Stimulated activated CD8-positive, alpha-beta memory T cell treated with anti-CD3 and anti-CD28 coated beads, Interleukin-4, amount 100 ng/mL, for 24 hours (primary cell): ENCODE measurements at places on chromosomes 6 and 20.

- no peak for DNase-seq
Measured at GRCh38 chr6:11999246-11999645, 12.9 kb upstream of the HIVEP1 start.

DNA sequence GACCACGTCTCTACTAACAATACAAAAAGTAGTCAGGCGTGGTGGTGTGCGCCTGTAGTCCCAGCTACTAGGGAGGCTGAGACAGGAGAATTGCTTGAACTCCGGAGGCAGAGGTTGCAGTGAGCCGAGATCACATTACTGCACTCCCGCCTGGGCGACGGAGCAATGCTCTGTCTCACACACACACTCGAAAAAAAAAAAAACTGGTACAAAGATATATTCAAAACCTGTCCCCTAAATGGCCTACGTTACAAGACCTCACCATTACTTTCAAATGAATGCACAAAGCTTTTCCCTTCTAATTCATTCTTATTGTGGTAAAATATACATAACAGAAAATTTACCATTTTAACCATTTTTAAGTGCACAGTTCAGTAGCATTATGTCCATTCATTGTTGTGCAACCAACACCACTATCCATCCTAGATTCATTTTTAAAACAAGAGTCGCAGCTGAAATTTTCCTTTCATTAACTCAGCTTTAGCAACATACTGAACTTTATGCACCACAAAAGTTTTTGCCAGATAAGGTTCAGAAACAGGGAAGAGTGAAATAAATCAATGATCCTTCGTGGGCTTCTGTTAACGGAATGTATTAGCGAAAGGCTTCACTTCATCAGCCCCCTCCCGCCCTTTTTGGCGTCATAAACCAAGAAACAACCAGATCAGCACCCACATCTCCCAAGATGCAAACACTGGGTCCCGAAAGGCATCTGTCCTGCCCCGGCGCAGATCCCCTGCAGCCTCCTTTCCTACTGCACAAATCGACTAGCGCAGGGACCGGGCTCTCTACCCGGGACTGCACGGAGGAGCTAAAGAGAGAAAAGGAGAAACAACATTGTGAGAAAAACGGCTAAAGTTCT is 825 bp upstream of the FAM135A start:
- DNase-seq: no peak

DNA sequence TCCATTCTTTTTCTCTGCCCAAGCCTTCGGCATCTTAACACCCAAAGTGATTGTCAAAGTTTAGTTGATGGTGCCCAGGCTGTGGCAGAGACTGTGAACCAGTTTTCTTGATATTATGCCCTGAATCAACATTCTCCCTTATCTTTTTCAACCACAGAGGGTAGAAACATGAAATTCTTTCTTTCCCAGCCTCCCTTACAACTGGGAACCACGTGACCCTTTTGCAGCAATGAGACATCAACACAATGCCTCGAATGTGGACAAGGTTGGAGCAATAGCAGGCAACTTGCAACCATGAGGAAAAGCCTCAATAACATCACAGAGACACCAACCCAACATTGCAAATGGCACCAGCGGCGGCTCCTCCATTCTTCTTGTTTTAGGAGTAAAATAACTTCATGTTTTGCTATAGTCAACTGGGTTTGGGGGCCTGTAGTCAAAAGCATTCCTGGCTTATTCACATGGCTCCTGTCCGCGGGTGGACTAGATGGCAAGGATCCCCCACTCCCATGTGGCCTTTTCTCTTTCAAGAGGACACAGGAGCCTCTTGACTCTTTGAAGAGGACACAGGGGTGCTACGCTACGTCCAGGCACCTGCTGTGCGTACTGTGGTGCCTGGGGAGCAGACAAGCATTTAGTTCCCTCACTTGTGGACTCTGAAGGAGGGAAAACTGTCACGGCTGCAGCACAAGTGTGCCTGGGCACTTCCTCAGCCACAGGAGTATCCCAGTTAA is 90.5 kb downstream of the NOL4L start:
- DNase-seq: no peak

- DNase-seq: no peak
Measured at GRCh38 chr6:126432564-126432963, 92.6 kb downstream of the CENPW start.

GRCh38 chr6:2744209-2744771 is 6.4 kb downstream of the MYLK4 start:
- no peak for DNase-seq

GRCh38 chr20:17491488-17491887 is 39.7 kb downstream of the BFSP1 start:
- DNase-seq: no peak

- no peak for DNase-seq
Measured at GRCh38 chr6:153058291-153058690, 55.8 kb upstream of the MTRF1L start.

DNA sequence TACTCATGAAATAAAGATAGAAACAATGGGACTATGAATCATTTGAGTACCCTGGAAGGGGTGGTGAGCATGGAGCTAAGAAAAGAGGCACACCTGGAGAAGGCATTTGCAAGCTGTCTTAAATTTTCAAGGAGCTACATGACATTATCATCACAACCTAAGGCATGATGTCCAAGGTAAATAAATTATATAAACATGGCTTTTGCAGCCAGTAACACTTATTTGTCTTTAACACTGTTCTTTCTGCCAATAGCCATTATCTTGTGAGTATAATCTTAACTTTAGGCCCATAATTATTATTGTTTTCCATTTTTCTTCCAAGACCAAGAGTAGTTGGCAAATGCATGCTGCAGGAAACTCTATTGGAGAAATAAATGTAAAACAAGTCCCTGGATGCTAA is 63.7 kb downstream of the ALDH5A1 start:
- no peak for DNase-seq

GRCh38 chr6:36660771-36661471 is 17.6 kb upstream of the CDKN1A start:
- no peak for DNase-seq

- DNase-seq: no peak
Measured at GRCh38 chr6:136886091-136886490, 36.0 kb upstream of the SLC35D3 start.

DNA sequence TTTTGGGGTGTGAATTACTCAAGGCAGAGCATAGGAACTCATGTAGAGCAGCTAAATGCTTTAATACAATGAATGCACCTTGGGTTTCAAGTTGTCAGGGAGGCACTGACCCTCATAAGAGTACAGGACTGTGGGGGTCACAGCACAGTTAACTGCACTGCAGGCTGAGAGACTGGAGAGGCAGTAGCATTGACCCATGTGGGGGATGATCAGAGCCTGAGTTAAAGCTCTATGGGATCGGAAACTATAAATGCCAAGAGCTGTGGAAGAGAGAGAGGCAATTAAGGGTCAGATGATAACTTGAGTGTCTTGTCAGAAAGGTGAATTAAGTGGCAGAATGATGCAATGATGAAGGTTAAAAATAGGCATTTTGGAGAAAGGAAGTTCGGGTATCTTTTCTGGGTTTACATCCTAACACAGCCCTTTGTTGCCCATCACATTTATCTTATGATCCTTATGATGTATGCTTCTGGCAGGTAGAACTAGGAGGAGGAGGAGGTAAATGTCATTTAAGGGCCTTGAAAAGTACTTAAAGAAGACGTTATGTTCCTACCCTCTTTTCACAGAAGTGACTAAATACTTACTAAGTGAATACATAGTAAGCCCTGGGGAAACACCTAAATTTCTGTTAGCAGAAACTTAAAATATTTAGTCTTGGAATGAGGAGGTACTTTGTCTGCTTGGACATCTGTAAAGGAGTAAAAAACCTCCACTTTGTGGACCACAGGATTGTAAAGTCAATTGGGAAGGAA is 24.2 kb downstream of the LRRC1 start:
- no peak for DNase-seq

GRCh38 chr6:148997865-148998264 is 251.0 kb downstream of the UST start:
- DNase-seq: no peak

DNA sequence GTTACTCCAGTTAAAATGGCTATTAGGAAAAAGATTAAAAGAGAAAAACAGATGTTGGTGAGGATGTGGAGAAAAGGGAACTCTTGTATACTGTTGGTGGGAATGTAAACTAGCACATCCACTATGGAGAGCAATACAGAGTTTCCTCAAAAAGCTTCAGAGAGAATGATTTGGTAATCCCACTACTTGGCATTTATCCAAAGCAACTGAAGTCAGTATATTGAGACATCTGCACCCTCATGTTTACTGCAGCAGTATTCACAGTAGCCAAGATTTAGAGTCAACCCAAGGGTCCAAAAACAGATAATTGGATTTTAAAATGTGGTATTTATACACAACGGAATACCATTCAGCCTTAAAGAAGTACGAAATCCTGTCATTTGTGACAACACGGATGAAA is 469.5 kb downstream of the QKI start:
- no peak for DNase-seq

GRCh38 chr6:139752086-139752485 is 377.6 kb upstream of the CITED2 start:
- no peak for DNase-seq

GRCh38 chr6:160328447-160328846 is 19.7 kb upstream of the SLC22A3 start:
- no peak for DNase-seq

- no peak for DNase-seq
Measured at GRCh38 chr6:152461556-152461955, 175.6 kb downstream of the SYNE1 start.

GRCh38 chr6:75203721-75204120 is 2.1 kb downstream of the COL12A1 start:
- DNase-seq: no peak

DNA sequence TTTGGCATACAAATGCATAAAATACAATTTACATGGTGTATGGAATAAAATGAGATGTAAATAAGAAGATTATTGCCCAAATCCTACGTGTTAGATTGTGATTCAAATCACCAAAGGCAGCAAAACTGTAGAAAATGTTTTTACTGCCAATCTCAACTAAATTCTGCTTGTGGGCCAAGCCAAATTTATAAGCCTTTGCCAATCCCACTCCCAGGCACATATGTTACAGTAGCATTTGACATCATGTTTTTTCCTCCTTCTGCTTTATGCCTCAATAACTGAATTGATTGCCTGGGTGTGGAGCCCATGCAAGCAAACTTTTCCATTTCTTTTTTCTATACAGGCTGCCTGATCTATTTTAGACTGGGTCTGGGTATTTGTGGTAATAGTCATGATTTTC is 36.3 kb upstream of the LRRC1 start:
- no peak for DNase-seq

- DNase-seq: no peak
Measured at GRCh38 chr20:1526896-1527295, 30.6 kb downstream of the SIRPD start.
